ENCODE measurements at places on chromosomes 16 and 17. TPM values are rescaled to one million over a fixed set of nuclear protein-coding genes. Genes with fewer than 3 reads are reported as not detected.

The ACSM2A gene
- not detected for total RNA-seq

The SLC16A6 gene
- total RNA-seq, result 0.17 TPM

The DYNLRB2 gene
- not detected for total RNA-seq

The FA2H gene
- not detected for total RNA-seq

GRCh38 chr17:27494192-27495091 is 38.2 kb downstream of the KSR1 start:
- peak; percentile 11 for DNase-seq

DNA sequence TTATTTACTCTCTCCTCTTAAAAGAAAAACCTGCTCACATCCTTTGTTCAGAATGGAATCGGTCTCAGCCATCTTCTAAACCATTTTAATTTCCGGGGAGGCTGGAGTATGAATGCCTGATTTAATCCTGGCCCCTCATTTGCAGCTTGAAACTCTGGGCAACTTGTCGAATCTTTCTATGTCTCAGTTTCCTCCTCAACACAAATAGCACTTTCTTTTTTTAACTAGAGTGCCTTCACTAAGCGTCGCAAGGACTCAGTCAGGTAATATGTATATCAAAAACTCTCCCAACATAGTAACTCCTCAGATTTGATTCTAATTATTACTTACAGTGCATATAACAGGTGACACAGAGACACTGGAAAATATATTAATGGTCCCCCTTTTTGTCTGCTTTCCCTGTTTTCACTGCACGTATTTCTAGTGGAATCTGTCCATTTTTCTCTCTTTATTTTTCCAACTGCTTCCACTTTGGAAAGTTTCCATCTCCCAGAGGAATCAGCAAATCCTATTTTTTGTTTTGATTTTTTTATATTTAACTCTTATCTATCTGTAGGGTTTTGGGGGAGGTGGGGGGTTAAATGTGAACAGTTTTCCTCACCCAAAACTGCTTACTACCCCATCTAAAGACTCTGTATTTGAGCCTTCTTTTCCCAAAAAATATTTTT is 18.6 kb downstream of the SNN start:
- DNase-seq, result no peak

The KRTAP3-1 gene
- total RNA-seq, result not detected

The PPM1E gene
- total RNA-seq, result under 0.01 TPM

DNA sequence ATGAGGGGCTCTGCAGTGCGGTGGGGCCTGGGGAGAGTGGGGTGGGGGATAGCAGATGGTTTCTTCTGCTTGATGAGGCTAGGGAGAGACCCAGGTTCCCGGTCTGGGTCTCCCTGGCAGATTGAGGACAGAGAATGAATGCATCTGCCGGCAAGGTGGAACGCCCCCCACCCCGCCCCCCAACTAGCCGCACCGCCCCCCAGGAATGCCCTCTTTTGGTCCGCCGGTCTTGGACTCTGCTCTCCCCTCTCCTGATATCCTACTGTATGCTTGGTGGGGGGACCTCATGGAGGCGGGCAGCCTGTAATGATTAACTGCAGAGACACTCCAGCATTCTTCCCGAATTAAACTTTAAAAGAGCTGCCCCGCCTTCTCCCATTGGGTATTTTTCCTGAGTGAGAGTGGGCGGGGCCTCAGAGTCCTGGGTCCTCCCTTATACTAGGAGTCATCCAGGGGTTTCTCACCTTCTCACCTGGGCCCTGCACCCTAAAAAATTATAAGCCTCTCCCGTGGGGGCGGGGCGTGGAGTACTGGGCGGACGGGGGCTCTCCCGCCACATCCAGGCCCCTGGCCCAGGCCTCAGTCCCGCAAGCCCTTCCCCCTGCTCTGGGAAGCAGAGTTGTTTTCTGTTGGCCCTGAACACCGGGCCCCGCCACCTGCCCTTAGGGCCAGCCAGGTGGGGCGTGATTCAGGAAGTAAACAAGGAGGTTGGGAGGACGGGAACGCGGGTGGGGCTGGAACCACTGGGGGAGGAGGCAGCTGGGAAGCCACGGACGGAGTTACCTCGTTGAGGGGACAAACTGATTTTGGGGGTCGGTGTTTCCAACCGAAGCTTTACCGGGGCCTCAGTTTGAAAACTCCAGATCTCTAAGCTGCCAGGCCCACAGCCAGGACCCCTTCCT is 1.5 kb downstream of the GRB7 start:
- no peak for DNase-seq

DNA sequence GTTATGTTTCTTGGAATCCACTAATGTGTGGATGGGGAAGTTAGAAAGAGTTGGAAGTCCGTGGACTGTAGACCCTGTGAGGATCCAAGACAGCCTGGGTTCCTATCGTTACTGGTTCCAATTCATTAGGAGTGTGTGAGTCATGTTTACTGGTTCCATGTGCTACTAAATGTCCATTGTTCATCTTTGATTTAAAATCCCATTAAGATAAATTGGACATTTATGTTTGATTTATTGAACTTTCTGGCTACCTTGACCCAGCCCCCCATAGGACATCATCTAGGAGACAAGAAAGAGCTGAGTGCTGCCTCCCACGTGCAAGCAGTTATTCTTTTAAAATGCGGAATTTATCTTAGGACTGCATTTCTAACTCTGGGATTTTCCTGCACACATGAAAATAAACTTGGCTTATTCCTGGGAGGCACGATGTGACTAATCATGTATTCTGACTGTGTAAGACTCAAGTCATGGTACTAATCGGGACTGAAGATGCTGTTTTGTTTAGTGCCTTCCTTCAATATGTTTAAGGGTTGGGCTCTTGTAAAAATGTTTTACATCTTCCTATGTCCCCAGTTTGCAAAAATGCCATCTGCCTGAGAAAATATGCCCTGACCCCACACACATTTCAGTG is 53.4 kb downstream of the RGS9 start:
- peak; percentile 29 for DNase-seq

The PNMT gene
- total RNA-seq, result 0.17 TPM

DNA sequence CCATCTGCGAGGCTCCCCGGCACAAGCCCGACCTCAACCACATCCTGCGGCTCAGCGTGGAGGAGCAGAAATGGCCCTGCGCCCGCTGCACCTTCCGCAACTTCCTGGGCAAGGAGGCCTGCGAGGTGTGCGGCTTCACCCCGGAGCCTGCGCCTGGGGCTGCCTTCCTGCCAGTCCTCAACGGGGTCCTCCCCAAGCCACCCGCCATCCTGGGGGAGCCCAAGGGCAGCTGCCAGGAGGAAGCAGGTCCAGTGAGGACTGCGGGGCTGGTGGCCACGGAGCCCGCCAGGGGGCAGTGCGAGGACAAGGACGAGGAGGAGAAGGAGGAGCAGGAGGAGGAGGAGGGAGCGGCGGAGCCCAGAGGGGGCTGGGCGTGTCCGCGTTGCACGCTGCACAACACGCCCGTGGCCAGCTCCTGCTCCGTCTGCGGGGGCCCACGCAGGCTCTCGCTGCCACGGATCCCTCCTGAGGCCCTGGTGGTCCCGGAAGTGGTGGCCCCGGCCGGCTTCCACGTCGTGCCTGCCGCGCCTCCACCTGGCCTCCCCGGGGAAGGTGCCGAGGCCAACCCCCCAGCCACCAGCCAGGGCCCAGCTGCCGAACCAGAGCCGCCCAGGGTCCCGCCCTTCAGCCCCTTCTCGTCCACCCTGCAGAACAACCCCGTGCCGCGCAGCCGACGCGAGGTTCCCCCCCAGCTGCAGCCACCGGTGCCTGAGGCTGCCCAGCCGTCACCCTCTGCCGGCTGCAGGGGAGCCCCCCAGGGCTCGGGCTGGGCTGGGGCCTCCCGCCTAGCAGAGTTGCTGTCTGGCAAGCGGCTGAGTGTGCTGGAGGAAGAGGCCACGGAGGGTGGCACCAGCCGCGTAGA is 13.1 kb upstream of the PRR35 start:
- no peak for DNase-seq

DNA sequence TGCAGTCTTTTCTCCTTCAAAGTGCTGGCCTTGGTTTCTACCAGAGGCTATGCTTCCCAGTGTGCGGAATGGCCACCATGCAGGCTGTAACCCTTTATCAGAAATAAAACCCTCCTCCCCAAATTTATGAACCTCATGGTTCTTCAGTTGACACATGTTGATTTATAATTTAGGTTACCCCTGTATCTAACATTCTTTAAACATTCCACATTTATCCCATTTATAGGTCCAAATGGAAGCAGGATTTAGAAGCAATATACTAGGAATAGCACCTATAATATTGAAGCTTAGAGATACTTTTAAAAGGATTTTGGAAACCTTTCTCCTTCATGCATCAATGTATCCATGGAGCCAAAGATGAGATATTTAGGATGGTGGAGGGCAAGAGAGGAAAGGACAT is 438.8 kb upstream of the C16orf82 start:
- no peak for DNase-seq

- DNase-seq, result no peak
Measured at GRCh38 chr17:41772218-41772585, 14.3 kb downstream of the JUP start.

DNA sequence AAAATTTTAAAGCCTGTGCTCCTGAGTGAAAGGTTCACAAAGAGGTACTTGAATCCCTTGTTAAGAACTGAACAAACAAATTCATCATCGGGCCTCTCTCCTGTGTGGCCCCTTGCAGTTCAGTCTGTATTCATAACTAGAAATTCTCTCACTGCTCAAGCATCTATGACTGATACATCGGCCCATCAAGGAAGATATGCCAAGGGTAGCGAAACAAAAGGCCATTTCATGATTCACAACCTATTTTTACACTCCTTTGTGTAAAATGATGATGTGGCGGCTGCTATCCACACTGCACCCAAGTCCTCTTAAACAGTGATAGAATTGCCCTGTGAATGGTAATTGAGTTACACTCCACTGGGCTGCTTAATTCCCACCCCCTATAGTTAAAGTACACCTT is 204.6 kb downstream of the STX8 start:
- peak; percentile 84 for DNase-seq

DNA sequence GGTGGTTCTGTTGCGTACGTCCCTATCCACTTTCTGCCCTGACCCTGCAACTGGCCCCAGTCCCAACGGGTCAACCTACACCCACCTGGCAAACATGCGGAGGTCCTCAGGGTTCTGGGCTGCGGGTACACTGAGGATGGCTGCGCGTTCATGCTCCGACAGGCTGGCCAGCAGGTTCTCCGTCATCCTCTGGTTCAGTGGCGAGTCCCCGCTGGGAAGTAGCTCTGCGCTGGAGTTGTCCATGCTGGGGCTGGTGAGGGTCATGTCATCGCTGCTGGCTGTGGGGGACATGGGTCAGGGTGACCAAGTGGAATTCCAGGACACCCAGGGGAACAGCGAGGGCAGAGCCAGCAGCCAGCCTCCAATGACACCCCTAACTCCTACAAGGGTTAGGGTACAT is 10.6 kb downstream of the MPG start:
- DNase-seq, result no peak

DNA sequence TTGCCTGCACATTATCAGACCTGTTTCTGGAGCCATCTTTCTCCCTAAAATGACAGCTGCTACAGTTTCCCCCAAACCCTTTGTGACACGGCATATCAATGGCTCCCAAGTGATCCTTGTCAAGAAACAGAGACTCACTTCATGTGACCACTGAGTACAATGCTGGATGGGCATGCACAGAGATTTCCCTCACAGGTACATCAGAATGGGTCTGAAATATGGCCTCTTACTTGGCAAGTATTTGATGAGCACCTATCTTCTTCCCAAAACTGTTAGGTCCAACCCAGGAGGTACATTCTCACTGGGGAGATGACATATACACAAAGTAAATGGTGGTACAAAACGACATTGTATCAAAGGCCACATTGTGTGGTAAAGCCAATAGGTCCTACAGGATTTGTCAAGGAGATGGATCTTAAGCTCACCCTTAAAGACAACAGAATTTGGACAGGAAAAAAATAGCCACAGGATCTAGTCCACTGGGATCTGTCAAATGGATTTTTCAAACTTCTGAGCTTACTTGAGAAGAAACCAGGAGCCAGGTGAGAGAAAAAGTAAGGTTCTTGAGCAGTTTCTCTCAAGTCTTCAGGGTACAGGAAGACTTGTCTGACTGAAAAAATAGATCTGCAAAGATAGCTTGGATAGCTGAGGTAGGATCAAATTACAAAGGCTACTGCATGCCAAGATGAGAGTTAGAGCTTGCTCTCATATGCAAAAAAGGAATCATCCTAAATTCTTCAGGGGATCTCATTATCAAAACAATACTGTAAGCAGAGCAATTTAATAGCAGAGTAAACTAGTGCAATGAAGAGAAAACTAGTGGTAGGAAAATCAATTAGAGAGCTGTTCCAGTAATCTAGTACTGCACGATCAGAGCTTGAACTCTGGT is 28.8 kb downstream of the RNF43 start:
- DNase-seq, result no peak

DNA sequence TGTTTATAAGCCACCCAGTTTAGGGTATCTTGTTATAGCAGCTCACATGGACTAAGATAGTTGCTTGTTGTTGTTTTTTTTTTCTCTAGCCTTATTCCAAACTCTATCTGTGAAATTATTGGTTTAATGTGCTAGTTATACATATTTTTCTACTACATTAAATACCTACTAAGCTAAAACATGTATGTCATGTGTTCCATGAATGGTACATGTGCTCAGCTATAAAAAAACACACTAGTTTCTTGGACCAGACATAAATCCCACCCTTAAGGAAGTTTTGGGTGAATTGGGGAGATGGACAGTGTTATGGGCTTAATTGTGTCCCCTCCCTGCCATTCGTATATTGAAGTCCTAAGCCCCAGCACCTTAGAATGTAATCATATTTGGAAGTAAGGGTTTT is 19.8 kb downstream of the ITPRIPL2 start:
- no peak for DNase-seq

GRCh38 chr17:54979657-54980056 is 11.1 kb downstream of the STXBP4 start:
- DNase-seq, result no peak

The RRAD gene
- 1.7 TPM for total RNA-seq

The KRT28 gene
- total RNA-seq, result not detected

DNA sequence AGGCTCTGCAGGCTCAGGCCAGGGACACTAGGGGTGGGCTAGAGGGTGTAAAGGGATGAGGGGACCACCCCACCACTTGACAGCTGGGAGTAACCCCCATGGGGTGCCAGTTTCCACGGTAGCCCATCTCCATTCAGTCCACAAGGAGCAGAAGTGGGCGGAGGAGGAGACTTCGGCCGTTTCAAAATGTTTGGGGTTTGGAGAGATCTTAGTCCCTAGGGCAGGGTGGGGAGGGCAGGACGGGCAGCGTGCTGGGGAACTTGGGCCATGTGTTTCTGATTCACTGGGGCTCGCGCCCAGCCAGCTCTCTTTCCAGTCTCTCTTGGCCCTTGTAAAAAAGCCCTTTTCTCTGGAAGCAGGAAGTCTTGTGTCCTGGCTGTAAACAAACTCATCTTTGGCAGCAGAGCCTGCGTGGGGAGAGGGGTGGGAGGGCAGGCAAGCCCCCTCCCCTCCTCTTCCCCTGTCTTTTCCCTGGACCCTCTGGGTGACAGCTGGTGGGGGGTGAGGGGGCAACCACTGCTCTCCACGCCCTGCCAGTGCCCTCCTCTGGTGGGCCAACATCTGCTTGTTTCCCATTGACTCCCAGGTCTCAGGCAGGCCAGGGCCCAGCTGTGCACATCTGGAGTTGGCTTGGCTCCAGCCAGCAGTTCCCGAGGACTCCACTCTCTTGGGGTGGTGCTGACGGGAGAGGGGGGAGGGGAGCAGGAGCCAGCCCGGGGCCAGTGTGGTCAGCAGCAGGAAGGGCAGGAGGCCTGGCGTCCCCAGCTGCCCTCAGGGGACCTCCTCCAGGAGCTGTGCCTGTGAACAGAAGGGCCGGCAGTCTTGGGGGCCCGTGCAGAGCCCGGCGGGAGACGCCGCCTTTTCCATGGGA is 8.1 kb downstream of the CYGB start:
- DNase-seq, result peak; percentile 87
